ENCODE measurements at places on chromosomes 3 and 15. TPM values are rescaled to one million over a fixed set of nuclear protein-coding genes. Genes with fewer than 3 reads are reported as not detected.

- peak; percentile 63 for DNase-seq
Measured at GRCh38 chr15:41022487-41023090, 69.3 kb downstream of the CHAC1 start.

DNA sequence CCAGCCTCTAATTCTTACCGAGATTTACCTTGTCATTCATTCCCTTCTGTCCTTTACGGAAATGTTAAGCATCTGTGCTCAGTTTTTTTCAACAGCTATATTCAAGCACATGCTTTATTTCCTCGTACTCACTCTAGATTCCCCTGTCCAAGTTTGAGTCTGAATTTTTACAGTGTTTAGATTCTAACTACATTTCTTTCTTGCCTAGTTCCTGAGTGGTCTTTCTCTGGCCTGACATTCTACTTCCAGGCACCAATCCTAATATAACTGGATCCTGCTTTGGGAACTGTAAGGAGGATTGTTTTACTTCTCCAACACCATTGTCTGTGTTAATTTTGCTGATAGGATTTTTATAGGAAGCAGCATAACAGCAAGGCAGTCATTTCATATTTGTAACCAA, 222.4 kb downstream of the RBMS3 start:
- no peak for DNase-seq

- no peak for DNase-seq
Measured at GRCh38 chr3:55897573-55898224, 410.6 kb upstream of the WNT5A start.

Gene ITPKA
- polyA plus RNA-seq = 0.90 TPM

- no peak for DNase-seq
Measured at GRCh38 chr15:39232512-39232911, 348.4 kb upstream of the THBS1 start.

Gene SEMA3F
- polyA plus RNA-seq = 13.0 TPM

DNA sequence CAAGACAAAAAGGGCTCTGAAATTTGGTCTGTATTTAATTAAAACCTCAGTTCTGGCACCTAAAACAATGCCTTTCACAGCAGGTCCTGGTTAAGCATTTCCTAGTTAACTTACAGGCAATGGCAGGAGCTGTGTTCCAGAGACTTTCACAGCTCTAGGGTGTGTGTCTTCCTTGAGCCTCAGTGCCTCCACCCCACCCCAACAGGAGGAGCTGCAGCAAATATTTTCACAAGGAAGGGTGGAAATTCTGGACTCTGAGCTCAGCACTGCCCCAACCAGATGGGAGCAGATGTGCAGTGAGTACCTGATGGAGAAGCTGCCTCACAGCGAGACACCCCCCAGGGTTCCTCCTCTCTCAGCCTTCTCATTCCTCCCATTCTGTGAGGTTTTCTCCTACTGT, 106.3 kb upstream of the SPATA12 start:
- no peak for DNase-seq

Gene YEATS2
- polyA plus RNA-seq = 32.8 TPM

Gene STRIT1
- polyA plus RNA-seq = 24.2 TPM

Gene SLC9C1
- 0.10 TPM for polyA plus RNA-seq

Gene FYTTD1
- 64.1 TPM for polyA plus RNA-seq

Gene CPLX3
- not detected for polyA plus RNA-seq

Gene GAP43
- polyA plus RNA-seq = 0.68 TPM

GRCh38 chr3:140216249-140216648, 281.3 kb downstream of the CLSTN2 start:
- DNase-seq = no peak

DNA sequence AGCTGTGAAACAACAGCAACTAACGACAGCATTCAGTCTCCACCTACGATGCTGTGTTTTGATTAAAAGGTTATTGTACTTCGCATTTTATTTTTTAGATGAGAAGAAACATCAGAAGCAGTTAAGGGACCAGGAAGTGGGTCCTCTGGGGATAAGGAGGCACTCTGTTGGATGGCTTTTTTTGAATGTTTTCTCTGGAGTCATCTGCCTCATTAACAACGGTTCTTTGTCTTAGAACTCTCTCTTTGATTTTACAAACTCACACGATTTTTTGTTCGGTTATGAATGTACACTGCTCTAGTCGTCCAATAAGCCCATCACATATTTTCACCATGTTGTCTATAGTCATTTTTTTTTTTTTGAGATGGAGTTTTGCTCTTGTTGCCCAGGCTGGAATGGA, 36.0 kb upstream of the ARPIN start:
- DNase-seq = no peak

Gene TM4SF18
- polyA plus RNA-seq = 12.9 TPM

Gene CCR8
- polyA plus RNA-seq = not detected

DNA sequence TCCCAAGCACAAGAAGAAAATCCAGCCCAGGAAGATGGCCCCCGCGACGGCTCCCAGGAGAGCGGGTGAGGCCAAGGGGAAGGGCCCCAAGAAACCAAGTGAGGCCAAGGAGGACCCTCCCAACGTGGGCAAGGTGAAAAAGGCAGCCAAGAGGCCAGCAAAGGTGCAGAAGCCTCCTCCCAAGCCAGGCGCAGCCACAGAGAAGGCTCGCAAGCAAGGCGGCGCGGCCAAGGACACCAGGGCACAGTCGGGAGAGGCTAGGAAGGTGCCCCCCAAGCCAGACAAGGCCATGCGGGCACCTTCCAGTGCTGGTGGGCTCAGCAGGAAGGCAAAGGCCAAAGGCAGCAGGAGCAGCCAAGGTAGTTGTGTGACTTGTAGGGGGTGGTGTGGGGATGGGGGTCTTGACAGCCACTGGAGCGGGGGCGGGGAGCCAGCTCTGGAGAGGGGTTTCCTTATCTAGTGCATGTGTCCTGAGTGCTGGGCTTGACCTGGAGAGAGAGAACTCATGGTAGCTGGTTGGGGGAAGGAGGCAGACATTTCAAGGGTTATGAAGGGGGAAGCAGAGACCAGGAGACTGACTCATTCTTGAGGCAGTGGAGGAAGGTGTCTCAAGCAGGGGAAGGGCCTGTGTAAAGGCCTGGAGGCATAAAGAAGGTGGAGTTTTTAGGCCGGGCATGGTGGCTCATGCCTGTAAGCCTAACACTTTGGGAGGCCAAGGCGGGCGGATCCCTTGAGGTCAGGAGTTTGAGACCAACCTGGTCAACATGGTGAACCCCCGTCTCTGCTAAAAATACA, 6.2 kb downstream of the H1-8 start:
- no peak for DNase-seq

GRCh38 chr3:28125342-28125741, 116.1 kb upstream of the CMC1 start:
- no peak for DNase-seq

DNA sequence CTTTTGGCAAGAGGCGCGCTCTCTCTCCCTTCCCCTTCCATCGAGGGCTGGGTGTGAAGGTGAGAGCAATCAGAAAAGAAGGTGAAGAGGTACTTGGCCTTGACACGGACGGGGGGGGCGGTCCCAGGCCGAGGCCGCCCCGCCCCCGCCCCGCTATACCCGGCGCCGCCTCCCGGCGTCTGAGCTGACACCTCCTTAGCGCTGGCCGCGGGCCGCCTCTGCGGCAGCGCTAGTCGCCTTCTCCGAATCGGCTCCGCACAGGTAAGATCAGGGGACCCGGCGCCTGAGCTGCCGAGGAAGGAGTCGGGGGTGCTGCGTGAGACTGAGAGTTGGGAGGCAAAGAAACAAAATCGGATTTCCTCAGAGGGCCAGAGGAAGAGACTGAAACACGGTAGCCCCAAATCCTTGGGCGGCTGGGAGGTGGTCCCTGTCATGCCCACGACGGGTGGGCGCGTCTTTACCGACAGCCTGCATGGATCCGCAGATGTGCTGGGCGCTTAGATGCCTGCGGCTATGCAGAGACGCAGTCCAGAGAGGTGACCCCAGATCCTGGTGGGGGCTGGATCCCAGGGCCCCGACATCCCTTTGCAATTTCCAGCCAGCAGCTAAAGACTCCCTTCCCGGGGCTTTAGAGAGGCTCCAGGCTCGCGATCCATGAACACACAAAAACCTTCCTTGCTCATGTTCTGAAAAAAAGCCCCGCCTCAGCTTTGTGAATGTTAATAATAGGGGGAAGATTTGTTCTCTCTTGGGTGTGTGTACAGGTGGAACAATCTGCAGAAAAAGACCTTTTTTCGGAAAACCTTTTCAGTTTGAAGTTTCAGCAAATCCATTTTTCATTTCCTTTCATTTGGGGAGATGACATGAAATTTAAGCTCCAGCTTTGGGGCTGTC, at the start of gene ENTPD3:
ENTPD3 (plus strand) TSS at position 184 of the 894 bp plus-strand sequence. CDS start 874 bp downstream, outside the sequence.
- DNase-seq = no peak

GRCh38 chr15:95400428-95400827, 930.1 kb upstream of the NR2F2 start:
- DNase-seq = no peak

Gene SLC25A20
- polyA plus RNA-seq = 16.3 TPM

GRCh38 chr3:42037318-42037945, 53.7 kb upstream of the TRAK1 start:
- DNase-seq = no peak

Gene PRR20G
- not detected for polyA plus RNA-seq
